ENCODE measurements at places on chromosomes 1 and 21. TPM values are rescaled to one million over a fixed set of nuclear protein-coding genes. Genes with fewer than 3 reads are reported as not detected.
A peak's percentile ranks its signal among the peaks of the same experiment; 100 is the strongest.

- H3K27me3 ChIP-seq, result no peaks in the 10 kb centered on the region
- no peak overlapping the region for H3K4me3 ChIP-seq
- H3K4me1 ChIP-seq, result peaks cover 31% of the 10 kb centered on the region
- no peak for DNase-seq
- H3K27ac ChIP-seq, result peak overlapping the region; percentile 31
These were observed 4.5 kb downstream of the PPP1R8 start for GRCh38 chr1:27835046-27835445.

DNA sequence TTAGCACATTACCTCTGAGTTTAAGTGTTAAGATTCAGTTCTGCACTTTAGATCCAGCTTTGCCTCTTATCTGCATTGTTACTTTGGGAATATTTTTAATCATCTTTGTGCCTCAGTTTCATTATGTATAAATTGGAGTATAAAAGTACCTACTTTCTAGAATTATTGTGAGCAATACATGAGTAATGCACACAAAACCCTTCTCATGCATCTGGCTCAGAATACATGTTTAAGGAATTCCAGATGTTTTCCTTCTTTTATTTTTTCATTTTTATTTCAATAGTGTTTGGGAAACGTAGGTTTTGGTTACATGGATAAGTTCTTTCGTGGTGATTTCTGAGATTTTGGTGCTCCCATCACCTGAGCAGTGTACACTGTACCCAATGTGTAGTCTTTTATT, 14.2 kb downstream of the C8A start:
- H3K27ac ChIP-seq, result no peak overlapping the region
- H3K36me3 ChIP-seq, result no peaks in the 10 kb centered on the region
- DNase-seq, result no peak
- no peaks in the 10 kb centered on the region for H3K4me1 ChIP-seq
- H3K27me3 ChIP-seq, result peaks cover 8% of the 10 kb centered on the region

- H3K36me3 ChIP-seq, result no peaks in the 10 kb centered on the region
- DNase-seq, result no peak
- peaks cover 2% of the 10 kb centered on the region for H3K27me3 ChIP-seq
These were observed 1.9 kb upstream of the MAD2L2 start for GRCh38 chr1:11682799-11683198.

GRCh38 chr1:44576456-44577150, 97.7 kb downstream of the TMEM53 start:
- H3K27me3 ChIP-seq, result peaks cover 2% of the 10 kb centered on the region
- H3K4me3 ChIP-seq, result no peak overlapping the region
- H3K36me3 ChIP-seq, result no peaks in the 10 kb centered on the region
- H3K4me1 ChIP-seq, result no peaks in the 10 kb centered on the region

GRCh38 chr1:165886983-165887382, 59.6 kb downstream of the UCK2 start:
- no peak overlapping the region for H3K27ac ChIP-seq
- peaks cover 7% of the 10 kb centered on the region for H3K4me1 ChIP-seq
- no peaks in the 10 kb centered on the region for H3K27me3 ChIP-seq
- DNase-seq, result no peak
- no peak overlapping the region for H3K4me3 ChIP-seq

- peaks cover 5% of the 10 kb centered on the region for H3K4me1 ChIP-seq
- no peak overlapping the region for H3K4me3 ChIP-seq
- H3K27me3 ChIP-seq, result peaks cover 18% of the 10 kb centered on the region
- H3K36me3 ChIP-seq, result no peaks in the 10 kb centered on the region
These were observed 19.9 kb upstream of the FOXO6 start for GRCh38 chr1:41341365-41341683.

GRCh38 chr1:61895175-61895574, 152.9 kb downstream of the PATJ start:
- no peaks in the 10 kb centered on the region for H3K27me3 ChIP-seq
- no peak for DNase-seq
- H3K36me3 ChIP-seq, result peaks cover 28% of the 10 kb centered on the region
- no peak overlapping the region for H3K4me3 ChIP-seq
- H3K4me1 ChIP-seq, result no peaks in the 10 kb centered on the region
- no peak overlapping the region for H3K27ac ChIP-seq

DNA sequence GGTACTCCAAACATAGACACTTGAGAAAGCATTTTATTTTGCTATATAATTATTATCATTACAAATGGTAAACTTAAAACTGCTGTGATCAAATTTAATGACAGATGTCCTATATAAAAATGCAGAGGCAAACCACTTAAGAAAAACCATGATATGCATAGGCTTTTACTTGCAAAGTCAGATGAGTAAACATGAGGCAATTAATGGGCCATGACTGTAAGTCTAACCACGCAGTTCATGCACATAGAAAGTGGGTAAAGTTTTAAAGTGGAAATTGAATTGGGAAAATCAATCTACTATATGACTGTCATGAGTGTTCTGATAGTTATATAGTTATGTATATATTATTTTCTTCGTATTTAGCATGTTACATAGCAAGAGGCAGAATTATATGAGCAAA, 219.2 kb downstream of the PTPRC start:
- no peaks in the 10 kb centered on the region for H3K27me3 ChIP-seq
- H3K27ac ChIP-seq, result no peak overlapping the region
- H3K36me3 ChIP-seq, result peaks cover 4% of the 10 kb centered on the region
- H3K4me1 ChIP-seq, result no peaks in the 10 kb centered on the region

- H3K4me3 ChIP-seq, result no peak overlapping the region
- peaks cover 16% of the 10 kb centered on the region for H3K4me1 ChIP-seq
These were observed 105.6 kb downstream of the NR5A2 start for GRCh38 chr1:200133123-200133522.

- no peak overlapping the region for H3K27ac ChIP-seq
- H3K27me3 ChIP-seq, result no peaks in the 10 kb centered on the region
- DNase-seq, result no peak
- H3K4me3 ChIP-seq, result no peak overlapping the region
- peaks cover 2% of the 10 kb centered on the region for H3K4me1 ChIP-seq
- peaks cover under 1% of the 10 kb centered on the region for H3K36me3 ChIP-seq
These were observed 185.9 kb downstream of the AK5 start for GRCh38 chr1:77467741-77468140.

DNA sequence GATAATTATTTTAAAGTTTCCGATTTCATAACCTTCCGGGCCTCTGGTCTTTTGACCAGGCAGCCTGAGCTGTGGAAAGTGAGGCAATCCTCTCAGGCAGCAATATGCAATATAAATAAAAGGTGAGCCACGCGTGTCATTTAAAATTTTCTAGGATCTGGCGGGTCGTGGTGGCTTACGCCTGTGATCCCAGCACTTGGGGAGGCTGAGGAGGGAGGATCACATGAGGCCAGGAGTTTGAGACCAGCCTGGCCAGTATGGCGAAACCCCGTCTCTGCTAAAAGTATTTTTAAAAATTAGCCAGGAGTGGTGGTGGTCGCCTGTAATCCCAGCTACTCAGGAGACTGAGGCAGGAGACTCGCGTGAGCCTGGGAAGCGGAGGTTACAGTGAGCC, 546 bp upstream of the ZNF695 start:
- H3K4me1 ChIP-seq, result peaks cover 6% of the 10 kb centered on the region
- no peak for DNase-seq
- H3K27me3 ChIP-seq, result peaks cover 32% of the 10 kb centered on the region
- H3K36me3 ChIP-seq, result peaks cover 19% of the 10 kb centered on the region
- no peak overlapping the region for H3K27ac ChIP-seq

GRCh38 chr1:1521331-1521730, 9.4 kb downstream of the ATAD3A start:
- no peak overlapping the region for H3K4me3 ChIP-seq
- DNase-seq, result no peak
- H3K36me3 ChIP-seq, result peaks cover 15% of the 10 kb centered on the region
- H3K27me3 ChIP-seq, result no peaks in the 10 kb centered on the region
- H3K4me1 ChIP-seq, result no peaks in the 10 kb centered on the region

GRCh38 chr1:197197430-197197997, 51.0 kb upstream of the ASPM start:
- peaks cover 9% of the 10 kb centered on the region for H3K36me3 ChIP-seq
- H3K4me3 ChIP-seq, result peak overlapping the region; percentile 27
- H3K27ac ChIP-seq, result no peak overlapping the region
- no peak for DNase-seq
- H3K4me1 ChIP-seq, result peaks cover 64% of the 10 kb centered on the region

GRCh38 chr1:11761988-11762406, at the start of gene C1orf167:
TSS of gene C1orf167 (plus strand) at chr1:11762193. CDS start at chr1:11764401, 2,208 bp downstream.
- H3K4me1 ChIP-seq, result peaks cover 6% of the 10 kb centered on the region
- peak; percentile 39 for DNase-seq
- no peaks in the 10 kb centered on the region for H3K36me3 ChIP-seq

DNA sequence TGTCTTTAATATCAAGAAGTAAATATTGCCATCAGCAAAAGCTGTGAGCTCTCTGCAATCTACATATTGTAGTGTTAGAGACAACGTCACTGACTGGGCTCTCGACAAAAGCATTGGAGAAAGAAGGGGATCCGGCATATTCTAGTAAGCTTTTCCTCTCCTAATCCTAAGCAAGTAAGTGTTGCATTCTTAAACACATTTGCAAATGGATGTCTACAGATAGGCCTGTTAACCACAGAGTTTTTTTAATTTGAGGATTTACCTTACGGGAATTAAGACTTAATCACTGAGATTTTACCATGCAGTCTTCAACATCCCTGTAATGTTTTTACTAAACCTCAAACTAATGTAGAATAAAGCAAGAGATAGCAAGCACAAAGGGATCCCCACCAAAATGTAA, 426.5 kb upstream of the CAMK1G start:
- H3K27ac ChIP-seq, result no peak overlapping the region
- no peak for DNase-seq
- no peaks in the 10 kb centered on the region for H3K4me1 ChIP-seq
- no peak overlapping the region for H3K4me3 ChIP-seq

- no peak overlapping the region for H3K27ac ChIP-seq
- no peaks in the 10 kb centered on the region for H3K36me3 ChIP-seq
- H3K27me3 ChIP-seq, result no peaks in the 10 kb centered on the region
- DNase-seq, result no peak
These were observed 220.7 kb downstream of the TOMM20 start for GRCh38 chr1:234907940-234908405.

DNA sequence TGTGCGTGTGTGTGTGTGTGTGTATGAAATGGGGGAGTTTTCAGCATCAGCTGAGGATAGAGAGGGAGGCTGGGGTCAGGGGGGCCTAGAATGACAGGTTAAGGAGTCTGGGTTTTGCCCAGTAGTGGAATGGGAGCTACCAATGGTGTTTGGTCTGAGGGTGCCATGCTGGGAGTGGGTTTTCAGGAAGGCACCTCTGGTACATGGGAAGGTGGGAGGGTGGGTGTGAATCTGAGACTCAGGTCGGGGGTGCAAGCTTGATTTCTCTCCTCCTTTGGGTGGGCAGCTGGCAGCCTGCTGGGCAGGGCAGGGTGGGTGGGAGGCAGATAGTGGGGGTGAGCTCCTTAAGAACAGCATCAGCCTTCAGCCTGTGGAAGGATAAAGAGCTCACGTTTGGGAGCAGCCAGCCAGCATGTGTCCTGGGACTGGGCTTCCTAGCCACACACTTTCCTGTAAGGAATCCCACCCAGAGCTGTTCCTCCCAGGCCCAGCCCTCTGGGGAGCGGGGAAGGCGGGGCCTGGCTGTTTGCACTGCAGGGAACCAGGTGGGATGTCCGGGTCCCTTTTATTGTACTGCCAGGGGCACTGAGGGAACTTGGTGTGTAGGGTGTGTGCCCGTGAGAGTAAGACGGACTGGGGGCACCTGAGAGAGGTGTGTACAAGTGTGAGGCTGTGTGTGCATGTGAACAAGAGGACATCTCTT, 152.8 kb downstream of the FOXD2 start:
- no peak for DNase-seq
- H3K27me3 ChIP-seq, result peaks cover 16% of the 10 kb centered on the region
- no peaks in the 10 kb centered on the region for H3K36me3 ChIP-seq
- H3K4me1 ChIP-seq, result no peaks in the 10 kb centered on the region
- H3K4me3 ChIP-seq, result no peak overlapping the region

- peaks cover 8% of the 10 kb centered on the region for H3K27me3 ChIP-seq
- H3K27ac ChIP-seq, result no peak overlapping the region
- DNase-seq, result no peak
- H3K36me3 ChIP-seq, result no peaks in the 10 kb centered on the region
- H3K4me3 ChIP-seq, result no peak overlapping the region
- H3K4me1 ChIP-seq, result no peaks in the 10 kb centered on the region
These were observed 93.8 kb upstream of the GRIK3 start for GRCh38 chr1:37128091-37128490.

GRCh38 chr1:68558321-68559026, 61.6 kb upstream of the DEPDC1 start:
- H3K36me3 ChIP-seq, result no peaks in the 10 kb centered on the region
- H3K4me1 ChIP-seq, result no peaks in the 10 kb centered on the region
- no peak for DNase-seq

DNA sequence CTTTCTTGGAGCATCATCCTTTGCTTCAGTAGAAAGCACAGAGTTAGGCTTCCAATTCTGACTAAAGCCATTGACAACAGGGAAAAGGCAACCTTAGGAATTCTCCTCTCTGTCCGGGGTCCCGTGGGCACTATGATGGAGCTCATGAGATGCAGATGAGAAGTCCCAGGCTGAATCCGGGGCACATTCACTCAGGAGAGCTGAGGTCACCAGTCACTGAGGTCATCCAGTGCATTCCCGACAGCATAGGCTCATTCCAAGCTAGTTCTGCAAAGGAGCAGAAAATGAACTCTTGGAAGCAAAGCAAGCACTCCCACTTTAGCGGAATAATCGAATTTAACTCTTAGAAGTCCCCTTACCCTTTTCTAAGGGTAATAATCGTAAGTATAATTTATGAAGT, 6.8 kb downstream of the CR1 start:
- H3K4me3 ChIP-seq, result no peak overlapping the region
- H3K27me3 ChIP-seq, result peaks cover 38% of the 10 kb centered on the region
- peaks cover 12% of the 10 kb centered on the region for H3K4me1 ChIP-seq
- H3K27ac ChIP-seq, result no peak overlapping the region

- H3K27me3 ChIP-seq, result no peaks in the 10 kb centered on the region
- peaks cover 96% of the 10 kb centered on the region for H3K4me1 ChIP-seq
- peak overlapping the region; percentile 62 for H3K4me3 ChIP-seq
- peak; percentile 45 for DNase-seq
These were observed 234.6 kb upstream of the IRF2BP2 start for GRCh38 chr1:234844479-234845031.

DNA sequence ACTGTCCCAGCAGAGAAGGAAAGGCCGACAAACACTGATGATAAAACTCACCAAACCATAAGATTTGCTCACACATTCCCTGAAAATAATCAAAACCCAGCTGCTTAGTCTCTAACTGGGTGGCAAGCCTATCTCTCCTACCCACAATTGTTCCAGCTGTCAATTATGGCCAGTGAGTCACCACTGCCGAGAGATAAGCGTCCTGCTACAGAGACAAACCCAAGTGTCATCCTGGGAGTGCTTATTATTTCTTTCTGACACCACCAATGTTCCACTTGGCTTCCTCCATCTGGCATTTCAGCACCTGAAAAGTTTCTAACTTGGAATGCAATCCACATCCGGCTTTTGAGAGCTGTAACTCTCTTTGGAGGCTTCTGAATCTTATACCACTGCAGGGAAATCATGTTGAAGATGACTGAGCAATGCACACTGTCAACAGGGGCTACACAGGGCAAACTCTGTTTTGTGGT, 51.5 kb upstream of the VAV3 start:
- no peaks in the 10 kb centered on the region for H3K27me3 ChIP-seq
- H3K4me3 ChIP-seq, result no peak overlapping the region
- DNase-seq, result peak; percentile 25
- H3K27ac ChIP-seq, result no peak overlapping the region
- H3K4me1 ChIP-seq, result no peaks in the 10 kb centered on the region
- H3K36me3 ChIP-seq, result no peaks in the 10 kb centered on the region

Gene LPAR3
- total RNA-seq, result 0.36 TPM

Gene CELA3A
- not detected for total RNA-seq

Gene KPRP
- total RNA-seq, result not detected

Gene SEMA6C
- 2.5 TPM for total RNA-seq

Gene LCE3A
- total RNA-seq, result not detected

Gene OPTC
- not detected for total RNA-seq

Gene GPA33
- total RNA-seq, result 1.9 TPM

Gene RHD
- not detected for total RNA-seq
